Keratinocyte (primary cell): ENCODE measurements at places on chromosomes 2 and 18. TPM values are rescaled to one million over a fixed set of nuclear protein-coding genes. Genes with fewer than 3 reads are reported as not detected.

DNA sequence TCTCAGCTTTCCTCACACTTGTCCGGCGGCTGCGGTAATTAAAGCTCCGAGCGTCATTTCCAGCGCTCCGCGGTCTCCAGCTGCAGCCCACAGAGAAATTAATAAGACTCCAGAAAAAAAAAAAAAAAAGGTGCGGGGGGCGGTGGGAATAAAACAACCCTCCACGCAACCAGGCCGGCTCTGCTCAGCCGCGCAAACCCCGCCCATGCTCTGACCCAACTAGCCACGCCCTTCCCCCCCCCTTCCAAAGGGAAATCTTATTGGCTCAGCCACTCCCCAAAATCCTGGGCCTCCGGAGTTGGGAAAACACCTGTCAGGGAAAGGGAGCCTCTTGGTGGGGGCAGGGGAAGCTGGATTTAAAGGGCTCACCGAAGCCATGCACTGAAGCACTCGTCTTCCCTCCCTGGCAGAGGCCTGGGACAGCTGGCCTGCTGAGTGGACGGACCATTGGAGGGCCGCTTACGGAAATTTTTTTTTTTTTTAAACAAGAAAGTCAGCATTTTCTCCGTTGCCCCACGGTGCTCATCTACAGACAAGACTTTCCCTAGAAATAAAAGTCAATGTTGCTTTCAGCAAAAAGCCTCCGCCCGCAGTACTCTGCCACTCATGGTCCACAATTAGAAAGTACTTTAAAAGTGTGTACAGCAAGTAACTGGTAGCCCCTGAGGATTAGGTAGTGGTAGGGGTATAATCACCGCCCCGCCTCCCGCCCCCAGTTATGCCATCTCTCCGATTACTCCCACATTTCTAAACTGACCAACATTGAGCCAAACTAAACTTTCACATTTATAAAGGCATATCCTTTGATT is 674 bp upstream of the ERBB4 start:
- H3K4me1 ChIP-seq: peaks cover 27% of the 10 kb centered on the region
- H3K4me3 ChIP-seq: peak overlapping the region; percentile 27
- no peak overlapping the region for H3K27ac ChIP-seq
- DNase-seq: no peak
- H3K36me3 ChIP-seq: no peaks in the 10 kb centered on the region

DNA sequence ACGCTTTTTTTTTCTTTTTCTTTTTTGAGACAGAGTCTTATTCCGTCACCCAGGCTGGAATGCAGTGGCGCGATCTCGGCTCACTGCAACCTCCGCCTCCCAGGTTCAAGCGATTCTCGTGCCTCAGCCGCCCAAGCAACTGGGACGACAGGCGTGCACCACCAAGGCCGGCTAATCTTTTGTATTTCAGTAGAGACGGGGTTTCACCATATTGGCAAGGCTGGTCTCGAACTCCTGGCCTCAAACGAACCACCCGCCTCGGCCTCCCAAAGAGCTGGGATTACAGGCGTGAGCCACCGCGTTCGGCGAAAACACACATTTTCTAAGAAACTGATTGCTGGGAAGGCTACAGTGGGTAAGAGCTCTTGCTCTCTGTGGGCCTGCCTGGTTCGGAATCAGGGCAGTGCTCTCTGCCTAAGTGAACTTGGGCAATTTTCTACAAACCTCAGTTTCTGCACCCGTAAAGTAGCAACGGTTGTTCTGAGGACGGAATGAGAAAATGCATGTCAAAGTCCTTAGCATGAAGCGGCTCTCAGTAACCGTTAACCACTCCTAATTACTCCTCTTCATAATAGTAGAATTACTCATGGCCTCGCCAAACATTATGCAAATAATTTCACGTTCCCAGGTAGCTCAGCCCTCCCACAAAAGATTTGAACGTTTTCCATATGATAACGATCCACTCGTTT is 1.0 kb upstream of the PMAIP1 start:
- H3K36me3 ChIP-seq: no peaks in the 10 kb centered on the region
- peak overlapping the region; percentile 82 for H3K4me3 ChIP-seq
- DNase-seq: no peak
- peak overlapping the region; percentile 100 for H3K27ac ChIP-seq
- no peaks in the 10 kb centered on the region for H3K27me3 ChIP-seq

DNA sequence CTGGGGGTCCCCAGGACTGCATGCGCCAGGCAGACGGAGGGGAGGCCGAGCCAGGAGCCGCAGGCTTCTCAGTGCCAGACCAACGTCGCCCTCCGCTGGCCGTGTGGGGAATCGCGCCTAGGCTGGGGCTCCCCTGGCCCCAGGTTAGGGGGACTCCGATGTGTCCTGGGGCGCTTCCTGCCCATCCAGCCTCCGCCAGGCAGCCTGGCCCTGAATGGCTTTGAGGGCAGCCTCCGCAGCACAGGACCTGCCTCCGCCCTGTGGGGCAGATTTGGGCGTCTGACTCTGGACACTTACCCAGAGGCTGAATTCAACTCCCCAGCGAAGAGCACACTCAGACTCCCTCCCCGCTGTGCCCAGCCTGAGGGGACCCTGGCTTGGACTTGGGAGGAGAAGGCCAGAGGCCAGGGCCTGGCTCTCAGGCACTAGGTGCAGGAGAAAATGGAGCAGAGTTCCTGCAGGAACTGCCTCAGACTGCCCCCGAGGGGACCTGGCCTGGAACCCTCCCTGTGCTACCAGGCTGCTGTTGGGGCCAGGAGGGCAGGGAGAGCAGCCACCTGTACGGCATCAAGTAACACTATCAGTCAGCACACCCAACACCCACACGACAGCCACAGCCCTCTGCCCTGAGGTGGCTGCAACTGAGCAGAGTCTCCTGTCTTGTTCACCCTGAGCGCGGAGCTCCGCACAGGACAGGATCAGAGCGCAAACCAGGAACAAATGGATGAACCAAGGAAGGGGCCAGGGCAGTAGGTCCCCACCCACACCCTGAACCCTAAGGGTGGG is 597 bp upstream of the TEKT4 start:
- H3K4me1 ChIP-seq: no peaks in the 10 kb centered on the region
- H3K27me3 ChIP-seq: peaks cover 10% of the 10 kb centered on the region
- H3K36me3 ChIP-seq: no peaks in the 10 kb centered on the region
- no peak overlapping the region for H3K4me3 ChIP-seq

DNA sequence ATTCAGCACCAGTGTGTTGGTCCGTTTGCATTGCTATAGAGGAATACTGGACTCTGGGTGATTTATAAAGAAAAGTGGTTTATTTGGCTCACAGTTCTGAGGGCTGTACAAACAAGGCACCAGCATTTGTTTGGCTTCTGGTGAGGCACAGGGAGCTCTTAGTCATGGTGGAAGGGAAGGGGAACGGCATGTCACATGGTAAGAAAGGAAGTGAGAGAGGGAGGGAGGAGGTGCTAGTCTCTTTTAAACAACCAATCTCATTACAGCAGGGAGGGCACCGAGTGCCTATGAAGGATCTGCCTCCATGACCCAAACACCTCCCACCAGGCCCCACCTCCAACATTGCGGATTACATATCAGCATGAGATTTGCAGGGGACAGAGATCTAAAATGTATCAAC is 143.9 kb upstream of the DLX2 start:
- no peaks in the 10 kb centered on the region for H3K27me3 ChIP-seq
- H3K4me3 ChIP-seq: no peak overlapping the region
- H3K36me3 ChIP-seq: no peaks in the 10 kb centered on the region
- H3K4me1 ChIP-seq: peaks cover 52% of the 10 kb centered on the region
- DNase-seq: no peak
- peak overlapping the region; percentile 97 for H3K27ac ChIP-seq

DNA sequence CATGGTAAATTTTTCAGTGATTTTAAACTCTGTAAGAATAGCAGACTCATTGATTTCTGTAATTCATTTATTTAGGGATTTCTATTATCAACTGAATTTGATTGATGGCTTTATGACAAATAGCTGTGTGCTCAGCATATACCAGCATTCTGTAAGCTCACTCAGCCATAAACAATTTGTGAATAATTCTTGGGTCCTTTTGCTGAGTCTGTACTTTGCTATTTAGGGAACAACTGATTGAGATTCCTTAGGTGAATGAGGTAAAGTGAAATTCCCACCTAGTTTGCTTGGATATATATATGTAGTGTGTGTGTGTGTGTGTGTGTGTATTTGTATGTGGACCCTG is 76.7 kb upstream of the CAVIN2 start:
- no peak overlapping the region for H3K27ac ChIP-seq
- no peaks in the 10 kb centered on the region for H3K4me1 ChIP-seq

DNA sequence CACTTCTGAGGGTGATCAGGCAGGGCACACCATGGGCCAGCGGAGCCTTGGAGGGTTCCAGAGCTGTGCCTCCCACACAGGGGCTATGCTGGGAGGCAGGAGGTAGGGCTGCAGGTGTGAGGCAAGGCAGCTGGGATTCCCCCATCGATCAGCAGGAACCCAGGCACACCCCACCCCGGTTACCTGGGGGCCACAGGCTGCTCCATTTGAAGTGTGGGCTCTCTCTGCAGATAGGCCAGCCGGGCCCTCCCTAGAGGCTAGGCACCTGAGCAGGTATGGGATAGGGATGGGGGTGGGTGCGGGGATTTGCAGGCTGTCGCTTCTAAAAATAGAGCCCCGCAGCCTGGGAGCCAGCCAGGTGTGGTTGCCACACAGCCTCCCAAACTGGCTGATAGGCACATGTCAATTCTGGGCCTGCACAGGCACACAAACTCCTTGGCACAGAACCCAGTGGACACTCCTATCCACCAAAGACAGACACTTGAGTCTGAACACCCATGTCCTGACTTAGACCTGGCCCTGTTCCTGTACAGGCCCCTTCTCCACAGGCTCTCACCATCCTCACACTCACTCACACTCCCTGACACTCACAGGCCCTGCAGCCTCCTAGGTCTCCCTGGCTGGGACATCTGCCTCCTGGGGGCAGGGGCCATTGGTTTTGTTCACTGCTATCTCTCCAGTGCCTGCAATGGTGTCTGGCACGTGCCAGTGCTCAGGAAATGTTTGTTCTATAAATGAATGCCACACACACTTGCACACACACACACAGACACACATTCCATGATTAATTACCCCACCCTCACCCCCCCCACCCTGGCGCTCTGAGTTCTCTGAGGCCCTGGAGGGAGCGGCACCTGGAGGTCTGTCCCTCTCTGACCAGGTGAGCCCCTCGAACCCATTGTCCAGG is 73.4 kb downstream of the ZFP36L2 start:
- peaks cover 41% of the 10 kb centered on the region for H3K4me1 ChIP-seq
- no peak overlapping the region for H3K4me3 ChIP-seq
- no peaks in the 10 kb centered on the region for H3K27me3 ChIP-seq
- DNase-seq: no peak

DNA sequence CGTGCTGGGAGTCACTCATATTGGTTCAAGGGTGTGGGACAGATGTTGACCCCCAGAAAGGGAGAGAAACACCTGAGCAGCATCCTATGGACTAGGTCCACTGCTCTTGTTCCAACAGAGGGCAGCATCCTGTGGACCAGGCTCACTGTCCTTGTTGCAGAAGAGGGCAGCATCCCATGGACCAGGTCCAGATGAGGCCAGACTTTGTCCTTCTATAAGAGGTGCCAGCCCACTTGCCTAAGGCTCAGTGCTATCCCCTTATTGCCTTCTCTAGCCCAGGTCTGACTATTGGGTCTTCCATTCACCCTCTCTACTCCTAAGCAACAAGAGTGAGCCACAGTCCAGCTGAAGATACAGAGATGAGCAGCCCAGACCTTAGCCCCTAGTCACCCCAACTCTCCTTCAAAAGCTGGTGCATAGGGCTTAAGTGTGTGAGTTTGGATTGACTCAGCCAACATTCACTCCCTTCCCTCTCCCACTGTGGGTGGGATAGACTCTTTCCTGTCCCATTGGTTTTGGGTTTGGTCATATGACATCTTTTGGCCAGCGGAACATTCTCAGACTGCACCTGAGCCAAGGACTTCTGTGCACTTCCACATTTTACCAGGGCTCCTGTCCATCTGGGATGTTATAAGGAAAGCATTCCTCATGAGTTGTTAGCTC is 132.4 kb upstream of the GPC1 start:
- H3K27ac ChIP-seq: no peak overlapping the region
- no peaks in the 10 kb centered on the region for H3K4me1 ChIP-seq
- H3K4me3 ChIP-seq: no peak overlapping the region
- no peak for DNase-seq
- peaks cover 11% of the 10 kb centered on the region for H3K27me3 ChIP-seq

DNA sequence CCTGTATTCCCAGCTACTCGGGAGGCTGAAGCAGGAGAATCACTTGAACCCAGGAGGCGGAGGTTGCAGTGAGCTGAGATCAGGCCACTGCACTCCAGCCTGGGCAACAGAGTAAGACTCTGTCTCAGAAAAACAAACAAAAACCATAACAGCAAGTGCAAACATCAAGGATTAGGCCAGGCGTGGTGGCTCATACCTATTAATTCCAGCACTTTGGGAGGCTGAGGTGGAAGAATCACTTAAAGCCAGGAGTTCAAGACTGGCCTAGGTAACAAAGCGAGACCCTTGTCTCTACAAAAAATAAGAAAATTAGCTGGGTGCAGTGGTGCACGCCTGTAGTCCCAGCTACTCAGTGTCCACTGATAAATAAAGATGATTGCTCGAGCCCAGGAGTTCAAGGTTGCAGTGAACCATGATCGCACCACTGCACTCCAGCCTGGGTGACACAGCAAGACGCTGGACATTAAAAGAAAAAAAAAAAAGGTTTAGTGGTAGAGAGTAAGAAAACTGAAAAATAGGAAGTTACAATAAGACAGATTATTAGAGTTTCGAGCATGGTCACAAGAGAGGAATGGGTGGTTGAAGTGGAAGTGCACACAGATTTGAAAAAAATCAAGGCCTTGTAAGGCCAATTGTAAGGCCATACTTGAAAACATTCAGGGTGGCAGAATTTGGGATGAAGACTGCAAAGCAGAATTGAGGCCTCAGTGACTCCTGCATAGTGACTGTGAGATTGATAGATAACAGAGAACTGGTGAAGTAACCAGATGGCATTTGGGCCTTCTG is 6.4 kb upstream of the KCMF1 start:
- H3K27me3 ChIP-seq: no peaks in the 10 kb centered on the region
- no peak overlapping the region for H3K4me3 ChIP-seq
- no peak overlapping the region for H3K27ac ChIP-seq
- H3K36me3 ChIP-seq: peaks cover 8% of the 10 kb centered on the region
- no peak for DNase-seq

DNA sequence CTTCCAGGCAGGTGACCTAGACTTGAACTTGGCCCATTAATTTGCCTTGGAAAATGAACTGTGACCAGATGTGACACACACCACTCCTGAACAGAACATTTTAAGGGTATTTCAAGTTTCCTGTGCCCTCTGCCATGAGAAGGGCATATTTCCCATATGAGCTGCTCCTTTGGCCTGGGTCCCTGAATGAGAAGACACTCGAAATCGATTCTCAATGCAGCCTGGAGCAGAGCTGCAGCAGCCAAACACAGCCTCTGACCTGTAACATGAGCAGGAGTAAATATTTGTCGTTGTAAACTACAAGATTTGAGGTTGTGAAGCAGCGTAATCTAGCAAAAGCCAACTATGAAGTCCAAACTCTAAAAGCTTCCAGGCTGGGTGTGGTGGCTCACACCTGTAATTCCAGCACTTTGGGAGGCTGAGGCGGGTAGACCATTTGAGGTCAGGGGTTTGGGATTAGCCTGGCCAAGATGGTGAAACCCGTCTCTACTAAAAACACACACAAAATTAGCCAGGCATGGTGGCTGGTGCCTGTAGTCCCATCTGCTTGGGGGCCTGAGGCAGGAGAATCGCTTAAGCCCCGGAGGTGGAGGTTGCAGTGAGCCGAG is 30.1 kb upstream of the SOS1 start:
- H3K36me3 ChIP-seq: no peaks in the 10 kb centered on the region
- H3K27me3 ChIP-seq: no peaks in the 10 kb centered on the region
- H3K4me1 ChIP-seq: no peaks in the 10 kb centered on the region

GRCh38 chr18:27824841-27825681 is 351.9 kb downstream of the CDH2 start:
- no peak for DNase-seq
- no peak overlapping the region for H3K4me3 ChIP-seq
- H3K4me1 ChIP-seq: no peaks in the 10 kb centered on the region
- H3K36me3 ChIP-seq: no peaks in the 10 kb centered on the region

AQP4 gene
- not detected in 3 replicates for polyA plus RNA-seq

DAW1 gene
- polyA plus RNA-seq: 0.18 to 0.24 TPM (median 0.18 TPM) in 3 replicates

RAD51AP2 gene
- polyA plus RNA-seq: 0.01 to 0.12 TPM (median 0.12 TPM) in 3 replicates
